ENCODE measurements at places on chromosomes 2 and 18. TPM values are rescaled to one million over a fixed set of nuclear protein-coding genes. Genes with fewer than 3 reads are reported as not detected.

The UGT1A8 gene
- total RNA-seq: not detected

The KCNF1 gene
- total RNA-seq: not detected

The PIEZO2 gene
- not detected for total RNA-seq

The FEV gene
- total RNA-seq: not detected

The COL6A3 gene
- total RNA-seq: 27.7 TPM

The CFAP53 gene
- total RNA-seq: 0.48 TPM

The SCG2 gene
- not detected for total RNA-seq

The ACTG2 gene
- not detected for total RNA-seq

The GPR45 gene
- total RNA-seq: not detected

The PDE6D gene
- total RNA-seq: 31.1 TPM

The FARP2 gene
- total RNA-seq: 29.5 TPM

The MPHOSPH10 gene
- total RNA-seq: 38.5 TPM

The GPR75 gene
- 0.48 TPM for total RNA-seq
